Brain microvascular endothelial cell (primary cell): ENCODE measurements at places on chromosomes 2 and 18.

- DNase-seq = no peak
Measured at GRCh38 chr2:112087346-112088020, 32.4 kb downstream of the TMEM87B start.

GRCh38 chr2:202158796-202159195 is 79.6 kb downstream of the SUMO1 start:
- DNase-seq = no peak

DNA sequence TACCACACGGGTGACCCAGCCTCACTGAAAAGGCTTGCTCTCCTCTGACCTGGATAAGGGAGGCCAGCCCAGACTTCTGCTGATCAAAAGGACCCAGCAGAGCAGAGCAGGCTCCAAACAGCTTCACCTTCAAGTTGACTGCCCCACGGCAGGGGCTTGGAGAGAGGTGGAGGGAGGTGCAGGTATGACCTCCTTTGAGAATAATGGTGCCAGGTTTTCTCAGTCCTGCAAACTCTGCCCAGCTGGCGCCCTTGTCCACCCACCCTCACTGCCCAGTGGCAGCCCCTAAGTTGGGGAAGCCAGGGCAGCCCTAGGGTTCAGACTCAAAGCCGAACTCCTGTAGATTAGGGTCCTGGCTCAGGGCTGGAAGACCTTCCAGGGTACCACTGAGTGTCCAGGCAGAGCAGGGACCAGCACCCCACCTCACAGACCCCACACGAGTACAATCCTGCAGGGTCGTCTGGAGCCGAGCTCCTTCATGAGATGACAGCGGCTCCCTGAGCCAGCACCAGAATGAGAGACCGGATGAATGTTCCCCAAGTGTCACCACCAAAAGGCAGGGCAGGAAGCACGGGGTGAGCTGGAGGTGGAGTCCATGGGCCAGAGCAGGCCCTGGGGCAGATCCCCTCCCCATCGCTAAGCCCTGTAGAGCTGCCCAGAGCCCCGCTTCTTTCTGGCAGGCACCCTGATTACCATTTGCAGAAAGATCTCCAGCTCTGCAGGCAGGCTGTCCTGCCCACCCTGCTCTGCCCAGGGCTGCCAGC is 3.6 kb upstream of the GPC1 start:
- DNase-seq = no peak

- DNase-seq = no peak
Measured at GRCh38 chr18:75635096-75635495, 207.6 kb upstream of the SMIM21 start.

DNA sequence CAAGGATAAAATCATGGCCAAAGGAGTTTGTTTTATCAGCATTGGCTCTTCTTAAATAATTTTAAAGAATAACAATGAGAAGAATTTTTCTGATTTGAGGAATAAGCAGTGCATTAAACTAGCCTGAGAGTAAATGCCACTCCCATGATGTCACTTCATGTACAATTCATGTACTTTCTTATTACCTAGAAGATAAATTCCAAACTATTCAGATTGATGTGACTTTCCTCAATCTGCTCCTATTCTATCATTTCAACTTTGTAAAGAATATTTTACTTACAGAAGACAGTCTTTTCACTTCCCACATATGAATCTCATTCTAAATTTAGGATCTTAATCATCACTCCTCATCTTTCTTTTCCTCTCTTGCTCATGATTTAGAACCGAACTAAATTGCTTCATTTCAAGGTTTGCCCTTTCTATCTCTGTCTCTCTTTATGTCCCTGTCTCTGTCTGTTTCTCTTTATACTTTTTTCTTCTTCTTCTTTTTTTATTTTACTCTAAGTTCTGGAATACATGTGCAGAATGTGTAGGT is 1142.0 kb upstream of the PIK3C3 start:
- no peak for DNase-seq

DNA sequence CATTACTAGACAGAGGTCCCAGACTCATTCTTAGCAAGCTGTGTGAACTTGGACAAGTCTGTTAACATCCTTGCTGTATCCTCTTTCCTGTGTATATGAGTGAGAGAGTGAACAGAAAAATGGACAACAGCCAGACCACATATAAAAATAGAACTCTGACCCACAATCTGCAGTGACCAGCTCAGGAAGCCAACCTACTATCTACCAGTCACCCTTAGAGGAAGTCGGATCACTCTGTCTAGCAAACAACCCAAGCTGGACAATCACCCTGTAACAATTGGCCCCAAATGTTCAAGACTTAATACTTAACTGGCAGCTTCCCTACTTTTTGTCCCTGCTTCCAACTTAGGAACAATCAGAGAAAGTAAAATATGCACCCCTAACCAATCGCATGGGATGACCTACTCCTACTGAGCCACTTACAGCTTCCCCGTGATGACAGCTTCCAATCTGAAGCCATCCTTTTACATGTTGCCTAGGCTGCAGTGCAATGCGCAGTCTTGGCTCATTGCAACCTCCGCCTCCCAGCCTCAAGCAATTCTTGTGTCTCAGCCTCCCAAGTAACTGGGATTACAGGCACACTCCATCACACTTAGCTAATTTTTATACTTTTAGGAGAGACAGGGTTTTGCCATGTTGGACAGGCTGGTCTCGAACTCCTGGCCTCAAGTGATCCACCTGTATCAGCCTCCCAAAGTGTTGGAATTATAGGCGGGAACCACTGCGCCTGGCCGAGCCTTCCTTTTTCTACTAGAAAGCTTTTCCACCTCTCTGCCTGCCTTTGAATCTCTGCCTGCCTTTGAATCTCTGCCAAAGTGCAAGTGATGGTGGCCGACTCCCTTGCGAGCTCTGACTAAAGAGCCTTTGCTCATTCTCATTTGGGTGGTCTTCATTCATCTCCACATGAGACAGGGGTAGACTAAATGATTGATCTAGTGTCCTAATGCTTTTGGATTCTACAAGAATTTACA is 158.3 kb upstream of the NDUFV2 start:
- peak; percentile 82 for DNase-seq

- no peak for DNase-seq
Measured at GRCh38 chr18:59481436-59481835, 122.4 kb upstream of the LMAN1 start.

DNA sequence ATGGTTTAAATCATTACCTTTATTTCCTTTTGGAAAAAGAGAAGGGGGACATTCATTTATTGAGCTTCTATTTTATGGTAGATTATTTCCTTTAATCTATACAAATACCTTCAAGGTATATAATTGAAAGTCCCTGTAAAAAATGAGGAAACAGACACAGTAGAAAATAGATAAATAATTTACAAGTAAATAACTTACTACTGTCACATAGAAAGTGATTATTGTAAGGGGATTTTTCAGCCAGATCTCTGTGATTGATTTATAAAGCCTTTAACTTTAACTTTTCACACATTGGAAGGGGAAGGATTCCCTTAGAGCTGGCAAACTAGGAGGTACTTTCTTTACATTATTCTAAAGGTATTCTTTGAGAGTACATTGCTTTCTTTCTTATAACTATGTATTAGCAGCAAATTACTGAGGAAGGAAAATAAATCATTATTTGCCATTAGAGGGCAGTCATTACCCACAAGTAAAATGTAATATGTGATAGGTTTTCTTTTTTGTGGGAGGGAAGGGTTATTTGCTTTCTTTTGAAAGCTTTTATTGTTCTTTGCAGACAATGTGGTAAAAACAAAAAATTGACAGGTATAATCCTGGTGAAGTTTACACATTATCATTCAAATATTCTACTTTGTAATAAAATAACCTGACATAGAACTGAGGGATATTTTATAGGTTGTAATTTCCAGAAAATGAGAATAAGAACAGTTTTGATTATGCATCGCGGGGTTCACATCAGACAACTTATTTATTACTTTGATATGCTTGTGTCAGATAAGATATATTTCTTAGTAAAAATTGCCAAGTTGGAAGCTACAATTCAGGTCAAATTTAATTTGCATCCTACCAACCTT is 24.8 kb upstream of the RPE start:
- no peak for DNase-seq

DNA sequence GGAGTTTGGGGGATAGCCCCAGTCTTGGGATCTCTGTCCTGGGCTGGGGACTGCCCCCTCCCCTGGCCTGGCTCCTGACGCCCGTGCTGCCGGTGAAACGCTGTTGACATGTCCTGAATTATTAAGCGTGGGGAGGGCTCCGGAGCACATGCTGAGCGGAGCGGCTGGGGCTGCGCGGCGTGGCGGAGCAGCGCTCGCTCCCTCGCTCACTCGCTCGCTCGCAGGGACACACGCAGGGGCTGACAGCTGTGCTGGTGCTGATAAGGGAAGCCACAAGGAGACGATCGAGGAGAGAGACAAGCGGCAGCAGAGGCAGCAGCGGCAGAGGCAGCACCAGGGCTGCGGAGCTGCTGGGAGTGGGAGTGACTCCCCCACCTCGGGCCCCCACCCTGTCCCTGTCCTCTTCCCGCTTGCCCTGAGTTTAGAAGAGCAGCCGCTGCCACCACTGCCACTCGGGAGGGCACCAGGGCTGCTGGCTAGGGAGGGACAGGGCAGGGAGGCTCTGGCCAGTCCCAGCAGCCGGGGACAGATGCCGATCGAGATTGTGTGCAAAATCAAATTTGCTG is at the start of gene ASIC4:
Gene ASIC4 (plus strand): TSS at position 287 of the 566 bp plus-strand sequence. CDS start 243 bp downstream, at position 530.
- no peak for DNase-seq

DNA sequence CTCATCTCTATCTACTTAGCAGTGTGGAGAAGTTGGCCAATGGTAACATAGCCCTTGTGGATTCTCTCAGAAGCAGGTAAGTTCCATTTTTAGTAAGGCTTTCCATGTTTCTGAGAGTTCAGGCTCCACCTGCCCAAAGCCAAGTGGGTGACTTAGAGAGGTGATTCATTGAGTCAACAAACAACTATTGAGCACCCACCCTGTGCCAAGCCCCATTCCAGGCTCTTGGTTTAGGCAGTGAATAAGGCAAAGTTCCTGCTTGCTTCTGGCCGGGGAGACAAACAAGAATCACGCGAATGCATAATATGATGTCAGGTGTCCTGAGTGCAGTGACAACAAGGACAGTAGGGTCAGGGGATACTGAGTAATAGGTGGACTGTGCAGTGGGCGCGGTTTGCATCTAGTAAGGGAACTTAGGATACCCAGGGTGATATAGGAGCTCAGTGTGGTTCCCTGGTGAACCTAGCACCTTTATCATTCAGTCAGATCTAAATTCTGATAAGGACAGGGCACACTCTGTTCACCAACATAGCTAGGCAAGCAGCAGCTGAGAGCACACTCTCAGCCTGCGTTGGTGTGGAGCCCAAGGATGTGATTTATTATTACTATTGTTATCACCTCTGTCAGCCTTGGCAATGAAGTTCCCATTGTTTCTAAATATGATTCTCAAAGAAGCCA is 31.7 kb upstream of the KCTD1 start:
- DNase-seq = no peak

GRCh38 chr2:58207189-58207588 is 33.9 kb downstream of the FANCL start:
- DNase-seq = no peak

DNA sequence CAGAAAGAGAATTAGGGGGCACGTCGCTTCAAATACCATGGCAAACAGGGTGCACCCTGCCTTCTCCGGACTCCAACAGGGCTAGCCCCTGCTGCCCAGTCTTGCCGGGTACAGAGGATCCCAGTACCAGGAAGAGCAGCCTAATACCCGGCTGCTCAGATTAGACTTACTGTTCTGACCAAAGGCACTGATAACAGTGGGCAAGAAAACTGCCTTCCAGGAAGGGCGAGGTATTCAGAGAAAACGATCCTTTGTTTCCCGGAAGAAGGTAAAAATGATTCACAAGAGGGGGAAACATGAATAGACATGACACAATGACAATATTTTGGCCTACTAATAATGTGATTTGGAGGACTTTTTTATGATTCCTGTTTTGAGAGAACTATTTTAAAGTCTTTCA is 99.9 kb downstream of the SS18 start:
- no peak for DNase-seq
